ENCODE measurements at places on chromosomes 7 and 10.

DNA sequence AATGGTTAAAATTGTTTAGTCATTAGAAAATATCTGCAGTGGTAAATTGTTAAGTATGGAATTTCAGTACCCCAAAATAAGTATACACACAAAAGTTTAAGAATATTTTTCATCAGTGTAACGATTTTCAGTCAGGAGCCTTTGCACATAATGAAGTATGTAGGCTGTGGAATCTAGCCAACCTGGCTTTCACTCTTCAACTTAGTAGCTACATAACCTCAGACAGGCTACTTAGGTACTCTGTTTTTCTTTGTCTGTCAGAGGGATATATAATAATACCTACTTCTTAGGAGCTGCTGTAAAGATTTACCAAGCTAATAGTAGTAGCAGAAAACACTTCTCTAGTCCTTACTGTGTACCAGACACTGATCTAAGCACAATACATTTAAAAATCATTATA is 137.5 kb downstream of the ZEB1 start:
- DNase-seq = no peak

- DNase-seq = peak; percentile 90
Measured at GRCh38 chr7:140517546-140518369, 38.5 kb upstream of the MKRN1 start.

GRCh38 chr10:15735763-15736162 is 16.0 kb upstream of the ITGA8 start:
- no peak for DNase-seq

- DNase-seq = no peak
Measured at GRCh38 chr10:111590703-111591102, 513.9 kb downstream of the ADRA2A start.

- no peak for DNase-seq
Measured at GRCh38 chr7:99897322-99898022, 20.6 kb upstream of the OR2AE1 start.

DNA sequence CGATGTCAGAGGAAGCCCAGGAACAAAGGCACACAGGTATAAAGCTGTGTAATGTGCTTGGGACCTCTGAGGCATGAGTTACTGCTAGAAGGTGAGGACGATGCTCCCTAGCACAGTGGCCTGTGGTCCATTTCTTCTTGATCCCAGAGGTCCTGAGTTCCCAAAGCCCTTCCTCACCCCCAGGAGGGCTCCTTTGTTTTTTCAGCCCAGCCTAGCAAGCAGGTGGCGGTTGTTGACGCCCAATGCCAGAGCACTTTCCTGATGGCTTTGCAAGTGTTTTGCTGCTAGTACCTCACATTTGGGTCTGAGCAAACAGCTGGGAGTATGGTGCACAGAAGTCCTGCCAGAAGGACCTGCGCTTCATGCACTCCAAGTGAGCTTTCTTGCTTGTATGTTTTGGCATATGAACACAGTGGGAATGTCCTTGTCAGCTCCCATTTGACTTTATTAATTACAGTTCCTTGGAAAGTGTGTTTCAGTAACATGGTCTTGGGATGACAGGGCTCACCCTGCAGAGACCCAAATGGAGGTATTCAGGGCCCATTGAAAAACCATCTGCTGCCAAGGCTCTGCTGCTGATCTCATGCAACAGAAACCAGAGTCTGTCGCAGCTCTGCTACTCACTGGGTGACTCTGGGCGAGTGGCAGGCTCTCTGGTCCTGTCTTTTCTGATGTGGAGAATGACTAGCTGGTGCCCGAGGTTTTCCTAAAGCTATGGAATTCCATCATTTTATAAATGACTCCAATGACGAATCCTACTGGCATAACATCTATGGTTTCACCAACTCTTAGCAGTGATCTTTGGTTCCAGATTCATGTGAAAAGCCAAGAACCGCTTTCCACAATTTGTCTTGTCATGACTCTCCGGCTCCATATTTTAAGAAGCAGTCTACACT is 134.9 kb downstream of the ARID5B start:
- no peak for DNase-seq

- no peak for DNase-seq
Measured at GRCh38 chr10:44716470-44717015, 194.6 kb upstream of the TMEM72 start.

DNA sequence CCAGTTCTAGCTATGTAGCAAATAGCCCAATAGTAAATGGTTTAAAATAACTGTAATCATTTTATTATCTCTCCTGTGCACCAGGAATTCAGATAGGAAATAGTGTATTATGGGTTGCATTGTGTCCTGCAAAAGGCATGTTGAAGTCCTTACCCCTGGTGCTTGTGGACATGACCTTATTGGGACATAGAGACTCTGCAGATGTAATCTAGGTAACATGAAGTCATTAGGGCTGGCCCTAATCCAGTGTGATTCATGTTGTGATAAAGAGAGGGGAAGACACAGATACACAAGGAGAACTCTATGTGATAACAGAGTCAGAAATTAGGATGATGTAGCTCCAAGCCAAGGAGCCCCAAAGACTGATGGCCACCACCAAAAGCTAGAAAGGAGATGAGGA is 462.8 kb downstream of the GALNT17 start:
- DNase-seq = no peak

- peak; percentile 70 for DNase-seq
Measured at GRCh38 chr10:61899997-61900828, 1.3 kb upstream of the ARID5B start.

- no peak for DNase-seq
Measured at GRCh38 chr10:55158633-55159032, 357.6 kb upstream of the PCDH15 start.

- DNase-seq = peak; percentile 45
Measured at GRCh38 chr10:87734987-87735827, 75.5 kb downstream of the PAPSS2 start.

GRCh38 chr10:15719049-15719898 is 448 bp downstream of the ITGA8 start:
- no peak for DNase-seq

GRCh38 chr7:100896732-100897608 is 1.3 kb upstream of the ACHE start:
- no peak for DNase-seq

DNA sequence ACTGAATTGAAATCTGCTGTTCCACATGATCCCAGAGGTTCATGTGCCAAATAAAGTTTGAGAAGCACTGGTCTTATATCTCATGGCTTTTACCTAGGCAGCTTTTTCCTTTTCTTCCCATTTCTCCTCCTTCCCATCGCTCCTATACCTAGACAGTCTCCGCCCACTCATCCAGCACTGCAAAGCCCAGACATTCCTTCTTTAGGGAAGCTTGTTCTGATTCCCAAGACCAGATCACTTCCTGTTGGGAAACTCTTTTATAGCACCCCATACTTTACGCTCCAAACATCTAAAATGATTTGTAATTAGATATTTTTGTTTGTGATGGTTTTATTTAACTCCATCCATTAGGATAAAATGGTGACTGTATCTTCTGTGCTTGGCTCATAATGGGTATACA is 75.9 kb downstream of the BMPER start:
- no peak for DNase-seq

DNA sequence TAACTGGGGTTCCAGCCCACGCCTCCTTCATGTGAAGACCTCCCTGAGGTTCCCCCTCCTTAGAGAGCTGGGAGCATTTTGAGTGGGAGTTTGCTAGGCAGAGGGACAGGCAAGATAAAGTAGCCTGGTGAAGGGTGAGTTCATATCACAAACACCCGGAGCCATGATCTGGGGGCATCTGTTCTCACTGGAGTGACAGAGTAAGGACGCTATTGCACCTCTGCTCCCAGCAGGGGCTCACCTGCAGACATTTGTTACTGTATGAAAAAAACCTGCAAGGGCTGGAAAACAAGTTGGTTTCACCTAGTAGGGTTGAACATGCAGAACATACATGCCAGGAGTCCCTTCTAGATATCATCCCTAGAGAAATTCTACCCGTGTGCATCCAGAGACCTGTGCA is 88.4 kb downstream of the CARD11 start:
- DNase-seq = no peak

DNA sequence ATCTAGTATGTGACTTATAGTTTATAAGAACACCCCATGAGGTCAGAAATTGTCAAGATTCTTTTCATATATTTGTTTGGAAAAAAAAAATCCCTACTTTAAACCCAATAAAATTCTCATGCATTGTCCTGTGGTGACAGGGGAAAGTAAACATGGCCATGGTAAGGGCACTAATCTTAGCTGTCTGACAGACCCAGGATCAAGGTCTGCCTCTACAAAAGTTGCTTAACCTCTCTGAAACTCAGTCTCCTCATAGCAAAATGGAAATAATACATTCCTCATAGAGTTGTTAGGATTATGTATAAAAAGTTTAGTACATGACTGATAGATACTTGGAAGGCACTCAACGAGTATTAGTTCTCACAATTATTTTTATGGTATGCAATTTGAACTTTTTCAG is 22.3 kb upstream of the AKAP9 start:
- no peak for DNase-seq

DNA sequence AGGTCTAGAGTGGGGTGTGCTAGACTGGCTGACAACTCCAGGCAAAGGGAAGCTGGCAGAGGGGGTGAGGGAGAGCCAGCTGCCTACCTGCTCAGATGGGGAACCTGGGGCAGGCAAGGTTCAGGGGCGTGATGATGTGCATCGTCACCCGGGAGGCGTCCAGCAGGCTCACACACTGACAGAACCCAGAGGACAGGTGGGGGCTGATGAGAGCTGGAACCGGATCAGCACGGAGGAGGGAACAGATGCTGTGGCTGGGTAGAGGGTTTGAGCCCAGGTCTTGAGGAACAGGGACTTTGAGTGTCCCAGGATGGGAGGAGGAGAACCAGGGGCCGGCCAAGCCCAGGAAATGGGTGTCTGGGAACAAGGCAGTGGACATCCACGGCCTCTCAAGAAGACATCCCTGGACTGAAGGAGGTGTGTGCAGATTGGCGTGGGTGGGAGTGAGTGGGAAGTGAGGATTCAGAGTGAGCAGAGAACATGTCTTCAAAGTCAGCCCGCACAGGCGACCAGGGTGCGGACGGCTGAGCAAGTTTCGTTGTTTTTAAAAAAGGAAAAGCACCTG is 3.9 kb downstream of the RASGEF1A start:
- DNase-seq = no peak

- DNase-seq = peak; percentile 47
Measured at GRCh38 chr7:45888185-45888992, at the start of gene IGFBP1. IGFBP1 (plus strand) TSS chr7:45888488; CDS start chr7:45888653, 165 bp downstream.

All from SW480 (cell line).